ENCODE measurements at places on chromosomes 4 and X.

DNA sequence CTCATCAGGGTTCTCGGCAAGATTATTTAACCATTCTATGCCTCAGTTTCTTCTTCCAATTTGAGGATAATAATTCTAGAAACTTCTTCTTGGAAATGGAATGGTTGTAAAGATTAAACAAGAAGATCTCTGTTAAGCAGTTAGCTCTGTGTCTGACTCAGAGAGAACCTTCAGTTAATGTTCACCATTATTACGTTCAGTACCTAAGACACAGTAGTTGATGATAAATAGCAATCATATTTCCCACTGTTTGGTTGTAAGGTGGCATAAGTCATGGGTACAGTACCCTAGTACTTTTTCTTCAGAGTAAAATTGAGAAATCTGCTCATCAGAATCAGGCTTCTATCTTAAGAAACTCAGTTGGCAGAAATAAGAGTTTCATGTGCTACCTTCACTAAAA, 366.5 kb upstream of the BOD1L1 start:
- DNase-seq: no peak

DNA sequence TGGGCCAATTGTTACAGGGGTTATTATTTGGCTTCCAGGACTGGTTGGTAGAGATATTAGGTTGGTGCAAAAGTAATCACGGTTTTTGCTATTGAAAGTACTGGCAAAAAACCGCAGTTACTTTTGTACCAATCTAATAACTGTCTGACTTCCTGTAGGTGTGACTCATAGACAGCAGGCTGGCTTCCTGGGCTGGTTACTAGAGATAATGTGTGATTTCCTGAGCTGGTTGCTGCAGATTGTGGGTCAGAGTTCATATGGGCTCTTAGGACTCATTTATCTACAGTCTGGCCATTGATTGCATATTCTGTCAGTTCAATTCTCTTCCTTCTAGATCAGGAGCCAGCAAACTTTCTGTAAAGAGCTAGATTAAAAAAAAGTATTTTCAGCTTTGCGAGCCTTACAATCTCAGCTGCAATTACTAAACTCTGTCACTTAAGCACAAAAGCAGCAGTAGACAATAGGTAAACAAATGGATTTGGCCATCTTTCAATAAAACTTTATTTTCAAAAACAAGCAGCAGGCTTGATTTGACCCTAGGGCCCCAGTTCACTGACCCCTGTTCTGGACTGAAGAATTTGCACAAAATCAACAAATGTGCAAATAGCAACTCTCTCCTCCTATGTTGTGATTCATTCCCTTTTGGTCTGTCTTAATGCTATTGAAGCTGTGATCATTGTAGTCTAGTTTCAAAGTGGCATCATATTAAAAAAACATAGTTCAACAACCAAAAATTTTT, 50.8 kb upstream of the BOD1L1 start:
- no peak for DNase-seq

- DNase-seq: no peak
Measured at GRCh38 chr4:27042411-27042810, 181.8 kb downstream of the STIM2 start.

DNA sequence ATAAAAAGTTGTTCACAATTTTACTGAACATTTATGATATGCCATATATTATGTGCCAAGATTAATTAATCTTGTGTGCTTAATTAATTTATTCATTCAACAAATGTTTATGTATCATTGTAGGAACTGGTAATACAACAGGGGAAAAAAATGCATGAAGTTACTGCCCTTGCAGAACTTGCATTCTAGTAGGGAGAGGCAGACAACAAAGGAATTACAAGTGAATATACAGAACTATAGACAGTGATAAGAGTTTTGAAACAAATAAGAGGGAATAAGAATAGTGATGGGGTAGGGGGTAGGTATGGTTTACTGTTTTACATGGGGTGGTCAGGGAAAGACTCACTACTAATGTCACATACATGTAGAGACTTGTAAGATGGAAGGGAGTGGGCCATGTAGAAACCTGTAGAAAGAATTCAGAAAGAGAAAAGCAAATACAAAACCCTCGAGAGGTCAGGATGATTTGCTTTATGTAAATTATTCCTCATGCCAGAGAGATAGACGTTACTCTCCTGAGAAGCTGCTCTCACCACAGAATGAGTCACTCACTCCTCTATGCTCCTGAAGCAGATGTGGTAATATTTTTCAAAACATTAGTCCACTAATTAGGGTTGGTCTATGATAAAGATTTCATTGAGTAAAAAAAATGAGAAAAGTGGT, 855.0 kb upstream of the GRID2 start:
- no peak for DNase-seq

- DNase-seq: no peak
Measured at GRCh38 chr4:153488006-153488891, 22.1 kb downstream of the TMEM131L start.

DNA sequence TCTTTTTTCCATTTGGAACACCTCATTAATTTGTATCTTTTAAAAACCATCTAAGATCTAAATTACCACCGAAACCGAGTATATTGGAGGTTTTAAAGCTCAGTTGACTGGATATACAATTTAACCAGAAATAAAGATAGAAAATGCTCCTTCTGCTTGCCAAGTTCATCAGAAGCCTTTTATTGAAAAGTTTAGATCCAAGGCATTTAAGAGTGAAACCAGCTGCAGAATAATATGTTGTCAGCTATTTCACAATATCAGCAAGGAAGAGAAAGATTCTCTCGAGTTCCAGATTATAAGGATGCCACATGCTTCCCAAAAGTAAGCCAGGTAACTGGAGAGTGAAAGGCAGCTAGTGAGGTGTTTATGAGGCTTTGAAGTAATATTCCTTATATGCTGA, 217.4 kb downstream of the DCTD start:
- no peak for DNase-seq

- no peak for DNase-seq
Measured at GRCh38 chrX:69179380-69179911, 14.2 kb upstream of the PJA1 start.

DNA sequence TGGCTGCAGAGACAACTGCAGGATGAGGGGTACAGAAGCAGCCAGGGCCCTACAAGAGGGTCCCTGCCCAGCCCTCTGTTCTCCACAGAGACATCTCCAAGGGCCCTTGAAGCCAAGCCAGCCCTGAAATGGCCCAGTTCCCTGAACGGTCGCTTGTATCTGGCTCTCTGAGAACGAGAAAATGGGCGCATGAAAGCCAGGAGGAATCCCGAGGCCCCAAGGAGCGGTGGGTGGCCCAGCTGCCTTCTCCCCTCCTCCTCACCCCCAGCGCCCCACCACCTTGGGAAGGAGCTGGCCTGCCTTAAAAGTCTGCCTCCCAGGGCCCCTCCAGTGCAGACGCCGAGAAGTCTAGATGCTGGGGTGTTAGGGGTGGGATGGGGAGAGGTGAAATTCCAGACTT, 5.7 kb downstream of the ZNF185 start:
- no peak for DNase-seq

- DNase-seq: no peak
Measured at GRCh38 chr4:18722748-18723191, 701.2 kb upstream of the LCORL start.

DNA sequence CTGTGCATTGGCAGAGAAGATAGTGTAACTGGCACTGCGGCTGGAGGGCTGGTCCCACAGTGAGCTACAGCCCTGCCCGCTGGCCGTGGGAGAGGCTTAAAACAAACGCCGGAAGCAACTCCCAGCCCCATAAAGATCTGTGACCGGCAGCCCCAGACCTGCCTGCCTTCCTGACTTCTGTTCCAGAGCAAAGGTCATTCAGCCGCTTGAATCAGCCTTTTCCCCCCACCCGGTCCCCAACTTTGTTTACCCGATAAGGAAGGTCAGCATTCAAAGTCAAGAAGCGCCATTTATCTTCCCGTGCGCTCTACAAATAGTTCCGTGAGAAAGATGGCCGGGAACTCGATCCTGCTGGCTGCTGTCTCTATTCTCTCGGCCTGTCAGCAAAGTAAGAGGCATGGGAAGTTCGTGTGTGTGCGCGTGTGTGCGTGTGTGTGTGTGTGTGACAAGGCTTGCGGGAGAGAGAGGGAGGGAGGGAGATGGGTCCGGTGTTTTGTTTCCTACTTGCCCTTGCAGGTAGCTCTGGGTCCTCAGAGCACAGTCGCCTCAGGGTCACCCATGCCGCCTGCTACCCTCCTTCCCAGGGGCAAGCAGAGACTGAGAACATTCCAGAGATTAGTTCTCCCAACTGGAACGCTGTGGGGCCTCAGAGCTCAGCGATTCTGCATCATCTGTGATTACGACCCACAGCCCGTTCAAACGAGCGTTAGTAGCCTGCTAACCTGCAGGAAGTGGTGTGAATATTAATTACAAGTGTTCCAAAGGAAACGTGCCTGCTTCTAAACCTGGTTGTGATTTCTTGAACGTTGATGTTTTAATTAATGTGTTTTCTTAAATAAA, at the start of gene MGST2:
TSS of gene MGST2 (plus strand) at position 130 of the 840 bp plus-strand sequence. CDS start at position 331, 201 bp downstream.
- DNase-seq: no peak

DNA sequence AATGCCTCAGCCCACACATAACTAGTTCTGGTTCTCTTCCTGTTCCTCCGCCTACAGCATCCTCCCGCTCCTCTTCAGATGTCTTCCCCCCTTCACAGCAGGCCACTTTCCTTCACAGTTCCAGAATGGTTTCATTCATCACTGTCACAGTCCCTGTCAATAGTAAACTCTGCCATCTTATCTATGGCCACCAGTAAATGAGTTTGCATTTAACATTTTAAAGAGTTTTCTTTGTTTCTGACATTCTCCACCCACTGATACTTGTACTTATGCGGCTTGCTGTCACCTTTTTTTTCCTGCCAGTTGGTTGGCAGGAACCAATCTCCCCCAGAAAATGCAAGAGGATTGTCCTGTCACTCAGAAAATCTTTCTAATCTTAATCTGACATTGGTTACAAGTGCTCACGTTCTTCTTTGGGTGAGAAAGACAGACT, 114.1 kb downstream of the GLUD2 start:
- no peak for DNase-seq

DNA sequence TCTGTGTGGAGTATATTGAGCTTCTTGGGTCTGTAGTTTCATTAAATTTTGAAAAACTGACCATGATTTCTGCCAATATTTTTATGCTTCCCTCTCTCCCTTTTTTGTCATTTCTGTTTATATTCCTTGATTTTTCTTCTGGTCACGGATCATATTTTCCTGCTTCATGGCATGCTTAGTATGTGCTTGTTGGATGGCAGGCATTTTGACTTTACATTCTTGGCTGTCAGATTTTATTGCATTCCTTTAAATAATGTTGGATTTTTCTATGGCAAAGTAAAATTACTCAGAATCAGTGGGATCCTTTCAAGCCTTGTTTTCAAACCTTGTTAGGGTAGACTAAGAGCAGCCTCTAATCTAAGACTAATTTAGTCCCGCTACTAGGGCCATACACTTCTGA, 531.8 kb downstream of the IL15 start:
- DNase-seq: no peak

DNA sequence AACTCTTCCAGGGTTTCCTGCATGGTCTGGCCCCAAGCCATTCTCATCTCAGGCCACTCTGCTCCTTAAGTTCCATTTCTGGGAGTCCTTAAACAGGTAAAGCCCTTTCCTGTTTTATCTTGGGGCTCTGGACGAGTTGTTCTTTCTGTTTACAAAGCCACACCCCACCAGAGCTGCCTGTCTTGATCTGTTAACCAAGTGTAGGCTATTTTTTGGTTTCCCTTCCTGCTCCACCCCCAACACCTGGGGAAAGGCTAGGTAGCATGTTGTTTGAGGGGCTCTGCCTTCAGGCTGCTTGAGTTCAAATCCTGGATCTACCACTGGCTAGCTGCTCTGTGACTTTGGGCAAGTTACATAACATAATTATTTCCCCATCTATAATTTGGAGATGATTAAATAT, 40.0 kb downstream of the ERVMER34-1 start:
- no peak for DNase-seq

- no peak for DNase-seq
Measured at GRCh38 chr4:2642968-2643367, 106.5 kb downstream of the FAM193A start.

GRCh38 chr4:36269101-36269500, 12.3 kb upstream of the DTHD1 start:
- no peak for DNase-seq

DNA sequence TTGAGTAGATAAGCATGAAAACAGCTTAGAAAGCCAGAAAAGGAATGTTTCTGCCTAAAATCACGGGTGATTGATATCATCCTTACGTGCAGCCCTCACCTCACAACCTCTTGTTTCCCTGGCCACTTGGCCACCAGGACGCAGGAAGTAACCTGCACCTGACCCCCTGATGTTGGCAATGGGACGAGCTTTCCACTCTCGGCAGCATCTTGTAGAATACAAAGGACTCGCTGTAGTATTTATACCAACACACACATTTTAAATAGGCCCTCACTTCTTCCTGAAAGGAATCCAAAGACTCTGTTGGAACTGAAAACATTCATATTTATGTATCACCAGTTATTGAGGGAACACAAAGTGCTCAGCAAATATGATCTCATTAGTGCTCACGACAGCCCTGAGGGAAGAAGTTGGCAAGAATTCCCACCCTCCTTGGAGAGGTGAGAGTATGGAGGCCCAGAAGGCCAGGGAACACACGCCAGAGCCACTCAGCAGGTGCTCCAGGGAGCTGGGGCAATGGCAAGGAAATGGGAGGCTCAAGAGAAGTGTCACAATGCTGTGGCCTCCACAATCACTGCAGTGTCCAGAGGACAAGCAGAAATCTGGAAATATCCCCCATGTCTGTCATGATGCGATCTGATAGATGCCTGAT, 103.3 kb upstream of the KIT start:
- DNase-seq: no peak

- no peak for DNase-seq
Measured at GRCh38 chr4:41465146-41465761, 72.7 kb upstream of the LIMCH1 start.

DNA sequence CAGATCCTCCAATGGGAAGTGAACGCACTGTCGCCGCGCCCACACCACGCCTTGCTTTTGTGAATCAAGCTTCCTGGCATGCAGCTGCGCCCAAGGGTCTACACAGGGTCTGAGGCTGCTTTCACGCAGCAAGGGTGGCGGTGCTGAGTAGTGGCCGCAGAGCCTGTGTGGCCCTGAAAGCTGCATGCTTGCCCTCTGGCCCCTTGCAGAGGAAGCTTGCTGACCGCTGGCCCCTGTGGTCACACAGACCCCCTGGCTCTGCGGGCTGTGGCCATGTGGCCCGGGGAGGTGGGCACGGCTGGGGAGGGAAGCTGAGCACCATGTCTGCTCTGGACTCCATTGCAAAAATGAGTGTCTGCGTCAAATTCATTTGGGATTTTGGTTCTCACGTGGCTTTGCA, 8.8 kb downstream of the DOK7 start:
- no peak for DNase-seq

DNA sequence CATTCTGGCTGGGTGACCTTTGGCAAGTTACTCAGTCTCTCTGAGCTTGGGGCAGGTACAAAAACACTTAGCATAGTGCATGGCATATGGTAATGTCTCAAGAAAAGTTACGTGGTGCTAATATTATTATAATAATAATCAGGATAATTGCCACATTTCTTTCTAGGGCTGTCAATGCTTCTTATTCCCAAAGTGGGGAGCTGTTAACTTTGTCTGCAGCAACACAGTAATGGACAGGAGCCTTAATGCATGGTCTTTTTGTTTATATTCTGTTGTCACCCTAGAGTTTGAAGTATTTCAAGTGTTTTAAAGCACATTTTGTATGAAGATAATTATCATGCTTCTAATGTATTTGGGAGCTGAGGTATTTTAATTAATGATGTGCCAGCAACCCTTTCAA, 121.8 kb downstream of the FHIP1A start:
- DNase-seq: no peak

GRCh38 chr4:7824218-7824617, 115.4 kb downstream of the AFAP1 start:
- no peak for DNase-seq
